ENCODE measurements at places on chromosomes 12 and 14.

- peak; percentile 12 for DNase-seq
Measured at GRCh38 chr12:122834104-122834920, 945 bp upstream of the HIP1R start.

DNA sequence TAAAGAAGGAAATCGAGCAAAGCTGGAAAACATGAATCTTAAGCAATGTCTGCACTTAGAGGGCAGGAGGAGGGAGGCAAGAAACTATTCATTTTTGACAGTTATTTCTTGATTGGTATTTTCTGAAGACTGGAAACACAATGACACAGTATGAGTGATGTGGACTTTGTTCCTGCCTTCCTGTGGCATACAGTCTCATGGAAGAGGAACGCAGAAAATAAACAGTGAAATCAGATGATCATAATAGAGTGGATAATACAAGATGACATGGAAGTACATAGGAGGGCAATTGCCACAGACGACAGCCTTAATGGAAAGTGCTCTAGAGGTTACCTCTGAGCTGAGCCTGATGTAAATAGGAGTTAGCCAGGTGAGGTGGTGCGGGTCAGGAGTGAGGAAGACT is 140.4 kb upstream of the MAX start:
- DNase-seq: no peak

- peak; percentile 59 for DNase-seq
Measured at GRCh38 chr12:9702255-9702654, 30.6 kb downstream of the CLECL1 start.

- peak; percentile 21 for DNase-seq
Measured at GRCh38 chr12:89181271-89181920, 170.9 kb downstream of the DUSP6 start.

DNA sequence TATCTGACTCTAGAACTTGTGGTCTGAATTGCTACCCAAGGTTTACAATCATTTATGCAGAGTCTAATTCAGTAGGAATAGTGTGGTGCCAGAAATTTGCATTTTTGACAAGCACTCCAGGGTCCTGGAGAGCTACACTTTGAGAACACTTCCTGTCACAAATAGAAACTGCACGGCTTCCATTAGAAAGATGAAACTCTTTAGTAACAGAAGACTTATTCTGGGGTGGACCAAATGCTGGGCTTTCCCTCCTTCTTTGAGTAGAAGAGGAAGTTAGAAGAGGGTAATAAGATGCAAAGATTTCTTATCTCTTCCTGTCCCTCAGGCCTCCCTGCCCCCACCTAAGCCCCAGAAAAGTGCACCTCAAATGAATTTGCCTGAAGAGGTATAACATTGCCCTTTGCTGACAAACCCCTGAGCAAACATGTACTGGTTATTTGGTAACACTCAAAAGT is 28.4 kb downstream of the DGLUCY start:
- peak; percentile 14 for DNase-seq

GRCh38 chr14:24565766-24566165 is 10.3 kb downstream of the CTSG start:
- DNase-seq: no peak

DNA sequence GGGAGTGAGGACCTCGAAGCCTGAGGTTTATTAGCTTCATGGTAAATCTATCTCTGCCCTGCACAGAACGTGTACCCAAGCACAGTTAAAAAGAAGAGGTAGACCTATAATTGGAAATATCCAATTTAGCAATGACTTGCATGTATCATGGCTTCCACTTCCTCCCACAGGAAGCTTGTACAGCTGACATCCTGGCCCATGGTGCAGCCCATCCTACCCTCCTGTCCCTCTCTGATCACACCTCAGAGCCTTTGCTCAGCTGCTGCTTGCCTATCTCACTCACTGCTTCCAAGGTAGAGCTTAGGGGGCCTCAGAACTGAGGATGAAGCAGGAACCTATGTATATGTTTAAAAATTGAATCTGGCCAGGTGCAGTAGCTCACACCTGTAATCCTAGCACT is 4.3 kb upstream of the BCDIN3D start:
- no peak for DNase-seq

Measured in CD4-positive, alpha-beta T cell treated with Interleukin-2 at 100 ng/mL for 4 hours (primary cell).